ENCODE measurements at places on chromosomes 6 and 20. TPM values are rescaled to one million over a fixed set of nuclear protein-coding genes. Genes with fewer than 3 reads are reported as not detected.
A peak's percentile ranks its signal among the peaks of the same experiment; 100 is the strongest.

DPPA5 gene
- total RNA-seq = not detected

RAD21L1 gene
- total RNA-seq = not detected

HLA-DRB5 gene
- 14.3 TPM for total RNA-seq

BLCAP gene
- 91.8 TPM for total RNA-seq

TMEM63B gene
- total RNA-seq = 37.2 TPM

- H3K27ac ChIP-seq = no peak overlapping the region
- DNase-seq = no peak
- H3K4me3 ChIP-seq = no peak overlapping the region
Observed at GRCh38 chr6:11275598-11275997, 43.1 kb upstream of the NEDD9 start.

GRCh38 chr6:67047996-67048395 is 1341.0 kb upstream of the EYS start:
- no peak overlapping the region for H3K4me3 ChIP-seq
- no peaks in the 10 kb centered on the region for H3K27me3 ChIP-seq
- no peaks in the 10 kb centered on the region for H3K36me3 ChIP-seq
- no peak overlapping the region for H3K27ac ChIP-seq

- peaks cover 3% of the 10 kb centered on the region for H3K36me3 ChIP-seq
- no peak overlapping the region for H3K4me3 ChIP-seq
- no peaks in the 10 kb centered on the region for H3K4me1 ChIP-seq
- no peaks in the 10 kb centered on the region for H3K27me3 ChIP-seq
Observed at GRCh38 chr20:13111249-13111911, 102.6 kb downstream of the SPTLC3 start.

GRCh38 chr20:16863303-16863702 is 115.1 kb downstream of the OTOR start:
- H3K4me1 ChIP-seq = no peaks in the 10 kb centered on the region
- no peaks in the 10 kb centered on the region for H3K27me3 ChIP-seq
- H3K4me3 ChIP-seq = no peak overlapping the region
- H3K36me3 ChIP-seq = no peaks in the 10 kb centered on the region
- no peak for DNase-seq
- no peak overlapping the region for H3K27ac ChIP-seq

DNA sequence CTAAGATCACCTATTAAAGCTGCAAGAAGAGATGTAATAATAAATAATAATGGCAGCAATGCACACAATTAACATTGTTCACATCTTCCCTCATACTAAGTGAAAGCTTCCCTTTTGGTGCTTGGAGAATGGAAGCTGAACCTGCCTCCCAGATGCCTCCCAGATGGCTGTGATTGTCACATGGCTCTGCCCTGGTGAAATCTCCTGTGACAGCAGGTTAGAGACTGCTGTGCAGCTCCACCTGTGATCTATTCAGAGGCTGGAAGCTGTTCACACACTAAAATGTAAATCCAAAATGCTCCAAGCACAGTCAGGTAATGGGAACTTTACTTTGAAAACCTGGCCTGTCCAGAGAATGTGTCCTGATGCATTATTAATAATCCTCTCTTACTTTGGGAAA is 41.7 kb upstream of the RGS17 start:
- H3K4me1 ChIP-seq = no peaks in the 10 kb centered on the region
- no peaks in the 10 kb centered on the region for H3K27me3 ChIP-seq
- no peak overlapping the region for H3K4me3 ChIP-seq
- H3K36me3 ChIP-seq = no peaks in the 10 kb centered on the region

- no peak for DNase-seq
- H3K36me3 ChIP-seq = peaks cover 17% of the 10 kb centered on the region
- no peaks in the 10 kb centered on the region for H3K27me3 ChIP-seq
- peaks cover 77% of the 10 kb centered on the region for H3K4me1 ChIP-seq
- H3K4me3 ChIP-seq = no peak overlapping the region
- peak overlapping the region; percentile 93 for H3K27ac ChIP-seq
Observed at GRCh38 chr6:2959909-2960719, 11.3 kb downstream of the SERPINB6 start.

DNA sequence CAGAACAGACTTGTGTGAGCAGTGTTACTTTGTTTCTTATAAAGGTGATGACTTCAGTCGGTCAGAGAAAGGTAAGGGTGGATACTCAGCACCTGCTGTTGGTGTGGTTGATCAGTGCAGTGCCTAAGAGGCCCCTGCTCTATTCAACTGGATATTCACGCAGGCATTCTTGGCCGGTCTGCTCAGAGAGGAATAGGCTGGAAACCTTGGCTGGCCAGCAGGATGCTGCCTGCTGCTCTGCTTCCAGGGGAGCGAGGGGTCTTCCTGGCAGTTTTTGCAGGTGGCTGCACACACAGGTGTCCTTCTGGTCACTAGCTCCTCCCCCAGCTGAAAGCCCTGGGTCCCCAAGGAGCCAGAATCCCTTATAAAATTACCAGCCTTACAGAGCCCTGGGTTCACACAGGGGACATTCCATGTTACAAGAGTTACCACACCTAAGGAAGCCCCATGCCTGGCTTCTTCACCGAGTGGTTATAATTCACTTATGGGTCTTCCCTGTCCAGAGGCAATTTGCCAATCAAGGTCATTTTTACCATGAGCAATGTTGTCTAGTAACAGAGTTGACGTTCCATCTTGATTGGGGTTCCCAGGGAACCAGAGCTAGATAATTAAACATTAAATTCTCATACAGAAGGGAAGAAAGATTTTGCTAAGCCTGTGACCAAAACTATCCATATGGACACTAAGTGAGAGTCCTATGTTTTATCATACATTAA is 16.4 kb downstream of the SYNJ2 start:
- no peaks in the 10 kb centered on the region for H3K27me3 ChIP-seq
- H3K36me3 ChIP-seq = no peaks in the 10 kb centered on the region
- DNase-seq = peak; percentile 5
- no peak overlapping the region for H3K4me3 ChIP-seq
- peaks cover 66% of the 10 kb centered on the region for H3K4me1 ChIP-seq

DNA sequence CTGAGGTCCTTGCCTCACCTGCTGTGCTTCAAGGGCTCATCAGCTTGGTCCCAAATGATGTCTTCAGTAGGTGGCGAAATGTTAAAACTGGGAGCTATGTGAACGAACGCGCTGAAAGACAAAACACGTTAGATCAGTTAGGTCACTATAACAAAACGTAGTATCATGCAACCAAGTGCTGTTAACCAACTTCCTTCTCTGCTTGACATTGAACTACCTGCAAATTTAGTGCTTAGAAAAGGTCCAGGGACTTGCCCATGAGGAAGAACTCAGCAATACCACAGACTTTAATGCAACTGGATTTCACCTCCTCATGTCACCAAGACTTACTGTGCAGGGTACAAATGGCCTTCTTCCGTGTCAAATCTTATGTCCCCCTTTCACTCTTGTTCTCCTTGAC is 24.8 kb downstream of the BACH2 start:
- no peaks in the 10 kb centered on the region for H3K27me3 ChIP-seq
- DNase-seq = no peak
- no peak overlapping the region for H3K27ac ChIP-seq
- H3K36me3 ChIP-seq = peaks cover 17% of the 10 kb centered on the region

DNA sequence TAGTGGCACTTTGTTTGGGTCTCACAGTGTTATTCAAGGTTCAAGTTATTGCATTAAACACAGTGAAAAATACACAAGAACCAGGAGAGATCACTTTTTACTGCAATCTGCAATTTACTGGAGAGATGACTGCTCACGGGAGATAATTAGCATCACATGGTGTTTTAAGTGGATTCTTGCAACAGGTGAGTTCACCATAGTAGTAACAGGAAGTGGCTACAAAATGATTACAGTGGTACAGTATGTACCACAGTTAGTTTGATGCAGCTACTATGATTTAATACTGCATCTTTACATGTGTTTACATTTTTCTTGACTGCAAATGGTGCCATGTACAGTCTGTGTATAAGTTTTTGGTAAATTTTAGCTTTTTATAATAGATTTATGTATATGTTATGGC is 96.5 kb upstream of the SCP2D1 start:
- H3K4me1 ChIP-seq = peaks cover 4% of the 10 kb centered on the region
- no peak overlapping the region for H3K27ac ChIP-seq
- no peak for DNase-seq

GRCh38 chr6:53986165-53986720 is 125.0 kb upstream of the MLIP start:
- peaks cover 50% of the 10 kb centered on the region for H3K4me1 ChIP-seq
- no peaks in the 10 kb centered on the region for H3K27me3 ChIP-seq
- peak overlapping the region; percentile 71 for H3K27ac ChIP-seq
- H3K4me3 ChIP-seq = peak overlapping the region; percentile 37
- peak; percentile 19 for DNase-seq
- H3K36me3 ChIP-seq = no peaks in the 10 kb centered on the region

- peak overlapping the region; percentile 65 for H3K27ac ChIP-seq
- peak overlapping the region; percentile 66 for H3K4me3 ChIP-seq
- H3K36me3 ChIP-seq = no peaks in the 10 kb centered on the region
- peaks cover 48% of the 10 kb centered on the region for H3K4me1 ChIP-seq
- DNase-seq = no peak
Observed at GRCh38 chr6:106084989-106085691, 996 bp upstream of the PRDM1 start.

DNA sequence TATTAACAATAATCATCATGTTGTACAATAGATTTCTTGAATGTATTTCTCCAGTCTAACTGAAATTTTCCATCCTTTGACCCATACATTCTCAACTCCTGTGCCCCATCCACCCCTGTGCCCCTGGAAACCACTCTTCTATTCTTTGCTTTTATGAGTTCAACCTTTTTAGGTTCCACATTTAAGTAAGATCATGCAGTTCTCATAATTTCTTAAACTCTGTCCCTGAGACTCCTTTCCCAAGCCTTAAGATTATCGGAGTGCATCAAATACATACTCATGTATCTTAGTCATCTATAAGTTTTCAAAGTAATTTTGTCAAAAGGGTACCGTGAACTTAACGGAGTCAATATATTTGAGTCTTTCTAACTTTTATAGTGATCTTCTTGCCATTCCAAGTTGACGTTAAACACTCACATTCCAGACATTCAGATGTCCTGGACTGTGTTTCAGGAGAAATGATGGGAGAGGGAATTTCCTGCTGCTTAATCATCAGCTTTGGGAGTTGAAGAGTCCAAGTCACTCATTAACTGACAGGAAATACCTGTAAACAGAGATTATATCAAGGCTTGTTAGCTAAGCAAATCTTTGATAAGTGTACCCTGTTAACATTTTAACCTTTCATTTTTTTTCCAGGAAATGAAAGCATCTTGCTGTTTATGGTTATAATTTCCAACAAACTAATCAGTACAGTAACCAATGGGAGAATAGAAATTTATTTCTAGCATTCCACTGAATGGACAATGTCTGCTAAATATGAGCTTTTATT is 73.3 kb downstream of the ADGRG6 start:
- no peak for DNase-seq
- no peak overlapping the region for H3K4me3 ChIP-seq
- peaks cover 38% of the 10 kb centered on the region for H3K4me1 ChIP-seq
- no peaks in the 10 kb centered on the region for H3K27me3 ChIP-seq

DNA sequence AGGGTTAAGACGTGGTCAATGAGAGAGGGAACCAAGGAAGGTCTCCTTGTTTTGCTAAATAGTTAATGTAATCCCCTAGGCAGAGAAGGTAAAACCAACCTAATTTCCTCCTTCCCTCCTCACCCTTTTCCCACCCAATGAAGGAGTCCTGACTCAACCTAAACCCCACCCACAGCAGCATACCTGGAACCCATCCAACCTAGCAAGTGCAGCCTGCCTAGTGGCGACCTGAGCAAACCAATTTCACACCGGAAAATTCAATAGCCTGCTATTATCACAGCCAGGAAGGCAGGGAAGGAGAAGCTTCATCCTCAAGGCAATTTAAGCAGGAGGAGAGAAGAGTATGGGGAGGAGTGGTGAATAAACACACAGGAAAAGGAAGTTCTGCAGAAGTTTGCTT is 46.9 kb downstream of the OSTM1 start:
- H3K27me3 ChIP-seq = no peaks in the 10 kb centered on the region
- DNase-seq = no peak
- H3K4me1 ChIP-seq = no peaks in the 10 kb centered on the region
- H3K4me3 ChIP-seq = no peak overlapping the region

GRCh38 chr6:3061501-3061941 is 6.8 kb upstream of the RIPK1 start:
- no peak for DNase-seq
- no peak overlapping the region for H3K27ac ChIP-seq
- H3K4me1 ChIP-seq = peaks cover 23% of the 10 kb centered on the region
- H3K36me3 ChIP-seq = no peaks in the 10 kb centered on the region
- H3K27me3 ChIP-seq = no peaks in the 10 kb centered on the region
- no peak overlapping the region for H3K4me3 ChIP-seq

DNA sequence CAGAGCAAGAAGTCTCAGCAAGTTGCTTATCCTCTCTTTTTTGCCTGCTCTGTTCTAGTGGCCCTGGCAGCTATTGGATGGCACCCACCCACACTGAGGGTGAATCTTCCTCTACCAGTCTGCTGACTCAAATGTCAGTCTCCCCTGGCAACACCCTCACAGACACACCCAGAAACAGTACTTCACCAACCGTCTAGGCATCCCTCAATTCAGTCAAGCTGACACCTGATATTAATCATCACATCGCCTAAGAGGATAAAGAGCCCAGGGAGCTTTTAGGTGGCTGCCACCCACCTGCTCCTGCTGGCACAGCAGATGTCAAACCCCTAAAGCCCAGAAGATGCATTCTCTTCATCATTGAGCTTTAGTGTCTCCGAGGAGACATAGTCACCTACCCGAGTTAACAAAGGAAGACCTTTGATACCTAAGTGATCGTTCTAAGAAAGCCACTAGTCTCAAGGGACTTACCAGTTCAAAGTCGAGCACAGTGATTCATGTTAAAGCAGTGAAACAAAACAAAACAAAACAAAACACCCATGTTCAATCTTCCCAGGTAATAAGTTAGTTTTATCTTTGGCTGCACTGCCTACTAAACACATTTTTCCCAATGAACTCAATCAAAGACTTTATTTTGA is 97.7 kb upstream of the KCNQ5 start:
- no peak for DNase-seq
- H3K27me3 ChIP-seq = no peaks in the 10 kb centered on the region
- H3K27ac ChIP-seq = no peak overlapping the region
- H3K36me3 ChIP-seq = no peaks in the 10 kb centered on the region

DNA sequence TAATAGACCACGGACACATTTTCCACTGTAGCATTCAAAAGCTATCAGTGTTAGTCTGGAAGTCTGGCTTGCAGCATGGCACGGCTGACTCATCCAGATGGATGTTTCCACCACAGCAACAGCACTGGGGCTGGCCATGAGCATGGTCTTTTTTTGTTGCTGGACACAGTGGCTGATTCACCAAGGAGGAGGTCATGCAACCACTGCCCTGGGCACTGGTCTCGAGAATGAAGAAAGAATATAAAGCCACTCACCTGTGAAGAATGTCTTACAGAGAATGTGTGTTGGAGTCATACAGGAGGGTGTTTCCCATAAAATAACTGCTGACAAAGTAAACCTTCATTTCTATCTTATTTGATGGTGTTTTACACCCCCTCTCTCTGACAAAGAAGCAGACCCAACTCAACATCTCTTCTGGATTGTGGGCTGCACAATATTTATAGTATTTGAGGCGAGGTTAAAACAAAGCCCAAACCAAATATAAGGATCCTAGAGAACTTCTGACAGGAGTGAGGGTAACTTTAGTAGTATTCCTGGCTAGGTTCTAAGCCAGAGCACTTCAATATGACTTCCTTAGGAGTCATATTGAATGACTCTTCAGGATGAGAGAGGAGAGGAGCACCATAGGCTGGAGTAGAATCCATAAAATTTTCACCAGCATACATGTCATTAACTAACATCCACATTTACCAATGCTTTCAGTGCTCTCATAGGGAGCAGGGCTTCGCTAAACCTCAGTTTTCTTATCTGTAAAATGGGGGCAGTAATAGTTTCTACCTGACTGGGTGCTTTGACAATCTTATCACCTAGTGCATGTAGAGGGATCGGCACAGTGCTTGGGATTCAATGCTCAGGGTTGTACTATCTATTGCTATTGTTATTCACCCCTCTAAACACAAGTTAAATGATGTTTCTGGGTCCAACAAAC is 121.4 kb downstream of the KIF13A start:
- peaks cover 81% of the 10 kb centered on the region for H3K4me1 ChIP-seq
- H3K27ac ChIP-seq = peak overlapping the region; percentile 65
- no peaks in the 10 kb centered on the region for H3K36me3 ChIP-seq
- no peak overlapping the region for H3K4me3 ChIP-seq
- DNase-seq = peak; percentile 58
